Thoracic aorta (tissue), 2 donors: ENCODE measurements at places on chromosomes 6 and 20. TPM values are rescaled to one million over a fixed set of nuclear protein-coding genes. Genes with fewer than 3 reads are reported as not detected.

The SEMG1 gene
- not detected for total RNA-seq

The DNMT3B gene
- total RNA-seq, result 1.3 TPM

The EPPIN gene
- total RNA-seq, result not detected

The APOBEC2 gene
- not detected for total RNA-seq

The BICRAL gene
- total RNA-seq, result 16.5 TPM

The SLC22A16 gene
- not detected for total RNA-seq

The TMEM74B gene
- not detected for total RNA-seq

The C6orf132 gene
- total RNA-seq, result 0.54 TPM

The GCNT2 gene
- total RNA-seq, result 29.1 TPM

The DEFB124 gene
- total RNA-seq, result not detected

The FAM217A gene
- not detected for total RNA-seq

The SIM1 gene
- total RNA-seq, result not detected

The PRKN gene
- total RNA-seq, result 23.8 TPM

GRCh38 chr6:87832025-87832825 is 130.2 kb upstream of the AKIRIN2 start:
- DNase-seq, result no peak

- DNase-seq, result no peak
Measured at GRCh38 chr20:5197270-5197827, 70.5 kb downstream of the CDS2 start.

DNA sequence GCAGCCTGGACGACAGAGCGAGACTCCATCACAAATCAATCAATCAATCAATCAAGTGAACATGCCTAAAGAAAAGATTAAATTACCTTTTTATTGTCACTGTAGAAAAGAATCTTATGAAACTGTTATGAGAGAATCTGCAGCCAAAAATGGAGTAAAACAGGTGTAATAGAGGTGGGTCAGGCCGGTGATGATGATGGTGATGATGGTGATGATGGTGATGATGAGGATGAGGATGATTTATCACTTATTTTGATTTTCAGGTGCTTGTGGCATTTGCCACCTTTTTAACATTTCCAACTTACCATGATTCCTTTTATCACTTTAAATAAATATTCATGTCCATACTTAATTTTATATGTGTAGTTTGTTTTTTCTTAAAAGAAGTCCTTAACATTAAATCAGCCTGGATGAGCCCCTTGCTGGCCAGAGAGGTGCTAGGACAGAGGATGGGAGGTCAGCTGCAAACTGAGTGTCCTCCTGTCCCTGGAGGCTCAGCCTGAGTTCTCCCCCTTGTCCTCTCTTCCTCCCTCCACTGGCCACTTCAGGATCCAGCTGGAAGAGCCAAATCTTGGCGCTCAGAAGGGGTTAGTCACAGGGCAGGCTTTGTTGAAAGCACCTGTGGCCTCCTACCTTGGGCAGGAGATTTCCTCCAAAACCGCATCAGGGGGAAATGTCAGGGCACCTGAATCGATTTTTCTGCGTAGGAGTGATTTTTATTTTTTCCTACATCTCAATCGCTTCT is 32.6 kb downstream of the SLC2A10 start:
- no peak for DNase-seq

GRCh38 chr6:75492386-75493153 is 1.0 kb downstream of the FILIP1 start:
- DNase-seq, result no peak

DNA sequence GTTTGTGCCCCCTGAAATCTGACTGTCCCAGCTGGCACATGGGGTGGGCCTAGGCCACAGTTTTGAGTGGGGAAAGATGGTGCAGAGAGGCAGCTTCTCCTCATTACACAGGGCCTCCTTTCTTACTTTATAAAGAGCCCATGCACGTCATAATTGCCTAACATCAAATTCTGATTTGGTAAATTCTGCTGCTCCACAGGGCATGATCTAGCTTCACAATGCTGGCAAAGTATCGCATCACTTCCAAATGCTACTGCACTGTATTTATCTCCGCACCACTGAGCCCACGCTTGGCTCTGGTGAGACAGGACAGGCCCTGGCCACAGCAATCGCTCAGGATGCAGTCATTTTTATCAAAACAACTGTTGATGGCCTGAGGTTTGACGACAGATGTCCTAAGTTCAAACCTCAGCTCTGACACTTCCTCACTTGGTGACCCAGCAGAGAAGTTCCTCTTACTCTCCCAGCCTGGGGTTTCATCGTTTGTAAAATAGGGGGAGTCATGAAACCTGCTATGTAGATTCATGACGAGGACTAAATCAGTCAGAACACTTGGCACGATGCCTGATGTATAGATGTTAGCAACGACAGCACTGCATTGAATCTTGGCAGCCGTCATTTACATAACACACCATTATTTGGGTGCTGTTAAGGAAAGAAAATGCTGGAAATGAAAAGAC is 187.9 kb downstream of the TTLL2 start:
- no peak for DNase-seq

GRCh38 chr6:41470029-41470330 is 76.2 kb upstream of the FOXP4 start:
- DNase-seq, result no peak

- DNase-seq, result no peak
Measured at GRCh38 chr6:20933057-20933788, 399.0 kb downstream of the CDKAL1 start.

- DNase-seq, result no peak
Measured at GRCh38 chr20:46828471-46828870, 66.2 kb upstream of the EYA2 start.

DNA sequence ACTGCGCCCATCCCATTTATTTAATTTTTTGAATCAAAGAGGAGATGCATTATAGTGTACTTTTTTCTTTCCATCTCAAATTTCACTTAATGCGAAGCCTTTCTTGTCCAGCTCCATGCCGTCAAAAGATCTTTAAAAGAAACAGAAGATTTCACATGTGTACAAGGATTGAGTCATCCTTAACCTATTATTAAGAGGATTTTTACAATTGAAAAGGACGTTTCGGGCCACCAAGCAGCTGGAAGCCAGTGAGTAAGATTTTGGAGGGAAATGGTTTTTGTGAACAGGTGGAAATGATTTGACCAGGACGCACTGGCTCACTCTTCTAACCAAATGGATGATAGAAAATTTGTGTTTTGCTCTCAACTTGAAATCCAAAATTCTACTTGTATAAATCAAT is 15.1 kb upstream of the CCDC170 start:
- no peak for DNase-seq

DNA sequence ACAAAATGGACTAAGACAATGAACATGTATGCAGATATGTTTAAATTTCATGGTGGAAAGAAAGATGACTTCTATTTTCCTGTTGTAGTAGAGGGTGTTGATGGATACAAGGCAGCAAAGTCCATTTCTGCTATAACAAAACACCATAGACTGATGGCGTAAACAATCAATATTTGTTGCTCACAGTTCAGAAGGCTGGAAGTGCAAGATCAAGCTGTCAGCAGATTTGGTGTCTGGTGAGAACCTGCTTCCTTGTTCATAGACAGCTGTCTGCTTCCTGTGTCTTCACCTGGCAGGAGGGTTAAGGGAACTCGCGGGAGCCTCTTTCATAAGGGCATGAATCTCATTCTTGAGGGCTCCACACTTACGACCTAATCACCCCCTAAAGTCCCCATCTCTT is 83.0 kb upstream of the ELOVL5 start:
- no peak for DNase-seq

DNA sequence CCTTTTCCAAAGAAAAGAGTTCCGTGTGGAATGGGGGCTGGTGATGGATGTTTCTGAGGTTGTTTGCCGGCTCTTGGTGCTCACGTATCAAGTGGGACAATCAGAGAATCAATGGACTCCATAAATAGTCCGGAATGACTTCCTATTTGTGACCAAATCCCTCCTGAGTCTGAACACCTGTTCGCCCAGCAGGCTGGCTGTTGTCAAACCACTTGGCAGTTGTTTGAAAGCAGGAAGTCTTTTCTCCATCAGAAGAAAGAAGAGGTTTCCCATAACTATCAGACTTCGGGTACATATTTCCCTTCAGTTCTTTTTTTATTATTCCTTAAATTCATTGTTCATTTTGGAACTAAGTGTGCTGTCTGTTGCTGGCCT is 154.7 kb upstream of the RIN2 start:
- no peak for DNase-seq

DNA sequence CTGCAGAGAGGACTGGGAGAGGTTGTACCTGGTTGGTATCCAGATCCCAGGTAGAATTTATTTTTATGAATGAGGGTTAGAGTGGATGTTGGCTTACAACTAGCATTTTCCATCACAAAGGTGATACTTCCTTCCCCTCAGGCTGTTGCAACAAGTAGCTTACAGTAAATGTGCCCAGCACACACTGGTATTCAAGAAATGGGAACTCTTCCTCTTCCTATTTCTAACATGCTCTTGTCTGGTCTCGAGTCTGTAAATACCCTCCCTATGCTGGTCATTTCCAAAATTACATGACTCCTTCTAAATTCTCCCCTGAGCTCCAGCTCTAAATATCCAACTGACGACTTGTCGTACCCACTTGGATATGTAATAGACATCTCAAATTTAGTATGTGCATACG is 90.1 kb upstream of the FOXC1 start:
- DNase-seq, result no peak

DNA sequence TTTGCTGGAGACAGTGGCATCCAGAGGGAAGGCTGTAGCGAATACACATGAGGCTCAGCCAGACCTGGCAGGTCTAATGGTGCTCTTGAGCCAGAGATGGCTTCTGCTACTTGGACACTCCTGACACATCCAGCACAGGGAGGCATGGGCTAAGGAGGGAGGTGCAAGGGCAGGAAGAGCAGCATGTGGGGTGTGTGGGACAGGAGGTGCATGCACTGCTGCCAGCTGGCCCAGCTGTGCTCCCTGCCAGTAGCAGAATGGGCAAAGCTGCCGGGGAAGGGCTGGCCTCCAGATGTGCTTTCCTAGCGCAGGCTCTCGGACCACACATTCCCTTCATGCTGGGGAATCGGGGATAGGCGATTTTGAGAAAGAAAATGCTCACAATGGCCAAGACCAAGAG is 309.2 kb downstream of the CDC5L start:
- DNase-seq, result no peak

DNA sequence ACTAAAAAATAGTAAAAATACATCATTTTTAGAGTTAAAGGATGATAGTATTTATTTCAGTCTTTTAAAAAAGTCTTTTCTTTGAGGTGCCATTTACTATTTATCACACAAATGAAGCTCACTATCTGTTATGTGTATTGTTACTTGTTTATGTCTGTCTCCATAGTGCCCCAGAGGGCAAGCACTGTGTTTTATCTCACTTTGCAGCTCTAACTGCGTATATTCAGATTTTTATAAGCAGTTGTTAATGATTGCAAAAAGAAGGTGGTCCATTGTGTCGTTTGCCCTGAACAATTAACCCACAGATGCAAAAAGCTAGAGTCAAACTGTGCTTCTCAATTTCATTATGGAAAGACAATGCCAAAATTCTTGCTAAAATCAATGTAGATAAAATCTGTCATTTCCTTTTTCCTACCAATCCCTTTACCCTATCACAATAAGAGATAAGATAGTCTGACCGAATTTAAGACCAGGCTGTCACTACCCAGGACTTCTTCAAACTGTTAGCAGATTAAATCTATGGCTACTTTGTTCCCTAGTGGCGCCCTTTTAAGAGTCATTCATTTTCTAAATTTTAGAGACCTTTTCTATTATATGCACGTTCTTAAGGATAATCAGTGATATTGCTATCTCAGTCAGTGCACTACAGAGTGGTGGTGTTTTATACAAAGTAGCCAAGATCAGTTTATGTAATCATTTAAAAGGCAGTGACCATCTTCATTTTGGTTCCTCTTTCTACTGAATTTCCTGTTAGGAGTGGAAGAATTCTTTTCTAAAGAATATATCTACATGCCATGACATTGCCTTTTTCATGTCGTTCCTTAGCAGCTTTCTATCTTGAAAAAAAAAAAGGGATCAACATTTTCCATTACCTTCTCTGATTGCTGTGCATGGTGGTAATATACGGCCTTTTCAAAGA is 133.1 kb upstream of the PRDM1 start:
- no peak for DNase-seq

DNA sequence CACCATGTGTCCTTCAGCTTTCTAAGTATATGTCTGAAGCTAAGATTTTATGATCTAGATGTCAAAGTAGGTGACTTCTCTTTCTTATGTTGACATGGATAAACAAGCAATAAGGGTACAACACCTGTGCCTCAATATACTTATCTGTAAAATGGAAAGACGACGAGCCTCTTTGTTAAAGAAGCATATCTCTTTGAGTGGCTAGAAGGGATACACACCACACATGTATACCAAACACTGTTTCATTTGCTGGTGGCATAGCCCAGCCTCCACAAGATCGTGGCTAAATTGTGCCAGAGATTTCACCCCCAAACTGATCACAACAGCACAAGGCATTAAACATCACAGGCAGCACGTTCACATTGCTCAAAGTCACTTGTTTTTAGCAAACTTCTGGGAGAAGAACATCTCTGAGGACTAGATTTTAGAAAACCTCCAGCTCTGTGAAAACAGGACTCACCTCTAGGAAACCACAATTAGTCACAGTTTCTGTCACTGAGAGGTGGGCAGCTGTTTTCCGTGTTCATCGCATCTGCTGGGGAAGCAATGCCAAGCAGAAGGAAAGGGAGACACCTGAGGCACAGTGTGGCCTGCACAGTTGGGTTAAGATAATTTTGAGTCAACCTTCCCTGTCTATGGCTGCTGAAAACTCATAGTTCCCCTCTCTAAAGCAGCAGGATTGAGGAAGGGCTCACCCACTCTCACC is 263.0 kb upstream of the PLCB4 start:
- no peak for DNase-seq

- no peak for DNase-seq
Measured at GRCh38 chr20:24977797-24978196, 14.8 kb downstream of the APMAP start.

DNA sequence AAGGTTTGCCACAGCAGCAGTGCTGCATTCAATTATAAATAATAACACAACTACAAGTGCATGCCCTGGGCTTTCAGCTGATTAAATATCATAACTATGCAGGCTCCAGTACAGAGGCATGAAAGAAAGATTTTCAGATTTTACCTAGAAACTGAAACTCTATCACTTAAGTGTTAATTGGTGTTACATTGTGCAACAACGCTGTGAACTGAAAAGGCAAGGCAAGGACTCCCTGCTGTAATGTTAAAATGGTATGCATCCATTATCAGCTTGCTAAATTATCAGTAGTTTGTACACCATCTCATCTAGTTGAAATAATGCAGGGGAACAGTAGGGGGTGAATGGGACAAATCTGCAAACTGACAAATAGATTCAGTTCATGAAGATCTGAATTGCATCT is 976.7 kb upstream of the MANEA start:
- DNase-seq, result no peak

DNA sequence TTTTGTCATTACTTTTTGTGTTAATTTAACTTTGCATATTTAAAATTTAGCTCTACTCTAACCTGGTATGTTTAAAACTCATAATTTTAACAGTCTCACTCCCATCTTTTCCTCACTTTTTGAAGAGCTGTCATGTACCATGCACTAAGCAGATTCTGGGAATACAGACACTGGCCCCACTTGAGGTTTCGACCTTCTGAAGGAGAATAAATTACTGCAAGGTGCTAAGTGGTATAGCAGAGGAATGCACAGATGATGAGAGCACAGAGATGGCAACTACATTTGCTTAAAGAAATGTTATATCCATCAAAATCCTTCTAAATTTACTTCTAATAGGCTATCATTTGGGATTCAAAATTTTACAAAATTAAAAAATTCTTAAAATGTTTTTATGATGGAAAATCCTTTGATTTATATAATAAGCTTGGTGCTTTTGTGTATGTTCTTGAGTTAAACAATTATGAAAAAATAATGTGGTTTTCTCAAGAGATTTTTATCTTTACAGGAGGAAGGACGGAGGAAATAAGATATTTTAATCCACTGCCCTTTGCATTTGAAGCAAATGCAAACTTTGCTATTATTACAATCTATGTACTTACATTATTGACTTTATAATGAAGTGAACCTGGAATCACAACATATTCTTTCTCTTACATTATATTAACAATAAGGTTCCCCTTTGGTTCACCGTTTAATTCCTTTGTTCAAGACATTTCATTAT is 79.3 kb downstream of the AHI1 start:
- no peak for DNase-seq
